CD4-positive, alpha-beta memory T cell (primary cell): ENCODE measurements at places on chromosomes 12 and 14.

DNA sequence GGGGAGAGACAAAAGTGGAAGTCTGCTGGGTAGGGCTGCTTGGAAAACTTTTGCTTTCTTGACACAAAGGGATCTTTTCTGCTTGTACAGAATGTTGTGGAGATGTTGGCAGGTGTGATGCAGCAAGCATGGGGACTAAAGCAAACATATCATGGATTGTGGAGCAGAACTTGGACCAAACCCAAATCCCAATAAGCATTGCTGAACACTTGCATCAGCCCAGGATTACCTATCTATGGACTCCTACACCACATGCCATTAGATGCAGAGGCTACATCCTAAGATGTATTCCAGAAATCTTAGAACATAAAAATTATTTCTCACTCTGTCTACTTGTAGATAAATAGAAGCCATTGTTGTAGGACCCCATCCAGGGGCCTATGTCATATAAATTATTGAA is 44.7 kb upstream of the RERG start:
- H3K4me3 ChIP-seq = no peak overlapping the region
- H3K36me3 ChIP-seq = no peaks in the 10 kb centered on the region
- DNase-seq = no peak
- H3K27ac ChIP-seq = no peak overlapping the region

- H3K27ac ChIP-seq = no peak overlapping the region
- no peak overlapping the region for H3K4me3 ChIP-seq
- no peaks in the 10 kb centered on the region for H3K27me3 ChIP-seq
- H3K36me3 ChIP-seq = no peaks in the 10 kb centered on the region
These were observed 48.7 kb downstream of the LRIG3 start for GRCh38 chr12:58871556-58871955.

DNA sequence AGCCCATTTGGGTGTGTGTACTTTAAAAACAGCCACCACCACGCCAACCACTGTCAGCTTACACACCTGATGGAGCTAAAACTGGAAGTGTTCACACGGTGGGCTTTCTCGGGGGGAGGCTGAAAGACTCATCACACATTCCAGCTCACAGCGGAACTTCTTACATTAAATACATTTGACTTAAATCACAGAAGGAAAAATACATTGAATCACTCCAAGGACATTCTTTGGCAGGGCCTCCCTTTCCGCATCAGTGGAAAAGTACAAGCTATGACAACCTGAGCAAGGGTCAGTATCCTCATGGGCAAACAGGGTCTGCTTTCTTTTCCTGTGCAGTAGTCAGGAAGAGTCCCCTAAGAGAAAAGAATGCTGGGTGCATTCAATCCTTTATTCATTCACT is 31.0 kb upstream of the TC2N start:
- no peak for DNase-seq
- no peaks in the 10 kb centered on the region for H3K27me3 ChIP-seq
- H3K36me3 ChIP-seq = no peaks in the 10 kb centered on the region
- no peak overlapping the region for H3K4me3 ChIP-seq

GRCh38 chr14:105331575-105332349 is 17.2 kb downstream of the PACS2 start:
- H3K4me3 ChIP-seq = no peak overlapping the region
- no peak overlapping the region for H3K27ac ChIP-seq
- peaks cover 21% of the 10 kb centered on the region for H3K4me1 ChIP-seq
- H3K36me3 ChIP-seq = no peaks in the 10 kb centered on the region
- H3K27me3 ChIP-seq = no peaks in the 10 kb centered on the region
- DNase-seq = peak; percentile 8
